ENCODE measurements at places on chromosomes 5 and 9. TPM values are rescaled to one million over a fixed set of nuclear protein-coding genes. Genes with fewer than 3 reads are reported as not detected.

Gene NKD2
- total RNA-seq: 25.5 TPM

Gene DND1
- 0.60 TPM for total RNA-seq

Gene LECT2
- total RNA-seq: not detected

Gene EIF4E1B
- total RNA-seq: not detected

Gene TIGD6
- total RNA-seq: 6.1 TPM

Gene SLC46A2
- total RNA-seq: not detected

Gene RMRP
- 7.0 TPM for total RNA-seq

Gene RNF208
- total RNA-seq: 1.8 TPM

Gene CMBL
- total RNA-seq: 22.4 TPM

Gene ANXA6
- 51.2 TPM for total RNA-seq

Gene ZFP37
- 1.4 TPM for total RNA-seq

Gene ADGRV1
- 0.50 TPM for total RNA-seq

Gene RXFP3
- total RNA-seq: not detected

Gene PRDM9
- total RNA-seq: 0.02 TPM

Gene TMEM252
- not detected for total RNA-seq

Gene FAM151B
- 1.7 TPM for total RNA-seq

Gene SLC6A19
- 0.62 TPM for total RNA-seq

Gene NMUR2
- 0.08 TPM for total RNA-seq

Gene LAMC3
- 2.3 TPM for total RNA-seq

Gene ELAVL2
- total RNA-seq: 0.04 TPM

Gene C9
- not detected for total RNA-seq

Gene DELE1
- 55.7 TPM for total RNA-seq

Gene PHF24
- 0.09 TPM for total RNA-seq

Gene TAF11L14
- total RNA-seq: not detected

Gene SLC25A2
- not detected for total RNA-seq

Gene ZNF484
- total RNA-seq: 2.0 TPM

Gene GABRB2
- total RNA-seq: not detected

Gene ARPC5L
- total RNA-seq: 54.8 TPM

Gene KIF12
- 1.8 TPM for total RNA-seq

Gene CCDC183
- total RNA-seq: 0.19 TPM

Gene S100Z
- not detected for total RNA-seq

Gene IL4
- total RNA-seq: not detected

Gene DOCK2
- total RNA-seq: 3.1 TPM

Gene BAAT
- 0.31 TPM for total RNA-seq

Gene SV2C
- not detected for total RNA-seq

Gene PRRT1B
- total RNA-seq: 0.30 TPM

Gene GAPT
- not detected for total RNA-seq

Gene CSF2
- total RNA-seq: 0.23 TPM

Gene MEF2C
- 0.02 TPM for total RNA-seq

Gene ADAMTSL2
- total RNA-seq: not detected

Gene MAP1B
- 55.9 TPM for total RNA-seq

Gene GPRIN1
- total RNA-seq: 9.2 TPM

Gene SLC9A3
- total RNA-seq: 2.2 TPM

Gene ACO1
- 27.7 TPM for total RNA-seq

Gene TMEM174
- total RNA-seq: not detected

Gene DEPDC1B
- total RNA-seq: 15.4 TPM

Data from A549 treated with AZD2906 at 1 μM for 4 hours (cell line).